ENCODE measurements at places on chromosomes 7 and 10. TPM values are rescaled to one million over a fixed set of nuclear protein-coding genes. Genes with fewer than 3 reads are reported as not detected.

UROS gene
- 40.6 TPM for total RNA-seq

SGMS1 gene
- 34.9 TPM for total RNA-seq

UNCX gene
- total RNA-seq, result not detected

TYW1B gene
- 6.8 TPM for total RNA-seq

SPDYE16 gene
- 0.69 TPM for total RNA-seq

PCDH15 gene
- total RNA-seq, result not detected

Measured in naive thymus-derived CD8-positive, alpha-beta T cell (primary cell).